ENCODE measurements at places on chromosomes 11 and 22. TPM values are rescaled to one million over a fixed set of nuclear protein-coding genes. Genes with fewer than 3 reads are reported as not detected.
A peak's percentile ranks its signal among the peaks of the same experiment; 100 is the strongest.

GRCh38 chr22:22958621-22959020 is 71.0 kb downstream of the IGLL5 start:
- DNase-seq: no peak

DNA sequence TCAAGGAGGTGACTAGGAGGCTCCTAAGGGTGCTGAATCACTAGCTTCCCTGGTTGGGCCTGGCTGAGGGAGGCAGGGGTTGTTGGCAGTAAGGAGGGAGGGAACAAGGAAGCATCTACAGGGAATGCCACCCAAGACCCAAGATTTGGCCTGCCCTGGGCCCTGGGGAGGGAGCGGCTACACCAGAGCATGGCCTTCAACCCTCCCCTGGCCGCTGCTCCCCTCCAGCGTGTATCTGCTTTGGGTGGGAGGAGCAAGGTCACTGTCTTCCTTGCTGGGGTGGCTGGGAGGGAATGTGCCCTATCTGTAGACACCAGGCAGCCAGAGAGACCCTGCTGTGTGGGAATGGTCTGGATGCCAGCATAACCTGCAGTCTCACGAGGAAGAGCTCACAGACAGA is 29.5 kb upstream of the MYEOV start:
- no peak for DNase-seq

GRCh38 chr11:103870821-103871309 is 165.6 kb upstream of the DDI1 start:
- DNase-seq: no peak

DNA sequence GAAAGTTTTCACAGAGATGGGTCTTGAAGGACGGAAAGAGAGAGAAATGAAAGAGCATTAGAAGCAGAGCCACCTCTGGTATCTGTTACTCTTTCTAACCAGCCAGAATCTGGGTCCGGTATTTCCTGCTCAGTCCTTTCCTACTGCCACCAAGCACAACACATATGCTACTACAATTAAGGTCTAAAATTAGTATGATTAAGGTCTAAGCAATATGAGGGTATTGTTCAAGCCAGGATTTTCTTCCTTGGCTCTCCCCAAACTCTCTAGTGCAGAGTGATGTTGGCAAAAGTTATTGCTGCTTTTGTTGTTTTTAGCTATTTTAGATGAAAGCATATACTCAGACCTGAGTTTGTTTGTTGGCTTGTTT is 59.2 kb upstream of the EED start:
- DNase-seq: no peak

GRCh38 chr22:45863981-45864751 is 112.8 kb downstream of the WNT7B start:
- DNase-seq: peak; percentile 71

DNA sequence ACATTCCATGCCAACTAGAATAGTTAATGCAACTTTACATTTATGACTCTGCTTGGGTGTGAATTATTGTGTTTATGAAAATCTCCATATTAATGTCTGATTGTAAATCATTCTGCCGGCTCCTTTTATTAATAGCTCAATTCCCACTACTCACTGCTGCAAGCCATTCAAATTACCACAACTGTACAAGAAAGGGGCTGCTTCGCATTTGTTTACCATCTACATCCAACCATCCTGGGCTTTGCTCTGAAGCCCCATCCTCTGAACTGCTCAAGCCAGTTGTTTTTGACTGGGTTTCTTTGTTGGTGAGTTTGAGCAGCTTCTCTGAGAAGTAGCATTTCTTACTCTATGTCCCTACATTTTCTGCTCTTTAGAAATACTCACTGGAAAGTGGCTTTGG is 451.6 kb upstream of the CADM1 start:
- no peak for DNase-seq

DNA sequence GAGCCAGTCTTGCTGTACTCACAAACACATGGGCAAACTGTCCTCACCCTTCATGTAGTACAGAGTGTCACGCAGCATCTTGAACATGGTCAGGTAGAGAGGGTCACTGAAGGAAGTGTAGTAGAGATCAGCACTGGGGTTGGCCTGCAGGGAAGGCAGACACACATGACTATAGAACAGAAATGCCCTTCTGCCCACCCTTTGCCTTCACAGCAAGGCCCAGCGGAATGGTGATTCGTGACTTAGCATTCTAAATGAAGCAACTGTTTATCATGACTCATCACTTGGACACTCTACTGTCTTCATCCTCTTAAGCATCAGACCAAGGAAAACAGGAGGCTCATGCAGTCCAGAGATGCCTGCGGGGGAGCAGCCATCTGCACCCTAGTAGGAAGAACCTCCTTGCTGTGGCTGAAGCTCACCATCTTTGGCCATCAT is 33.4 kb downstream of the SERPIND1 start:
- no peak for DNase-seq

DNA sequence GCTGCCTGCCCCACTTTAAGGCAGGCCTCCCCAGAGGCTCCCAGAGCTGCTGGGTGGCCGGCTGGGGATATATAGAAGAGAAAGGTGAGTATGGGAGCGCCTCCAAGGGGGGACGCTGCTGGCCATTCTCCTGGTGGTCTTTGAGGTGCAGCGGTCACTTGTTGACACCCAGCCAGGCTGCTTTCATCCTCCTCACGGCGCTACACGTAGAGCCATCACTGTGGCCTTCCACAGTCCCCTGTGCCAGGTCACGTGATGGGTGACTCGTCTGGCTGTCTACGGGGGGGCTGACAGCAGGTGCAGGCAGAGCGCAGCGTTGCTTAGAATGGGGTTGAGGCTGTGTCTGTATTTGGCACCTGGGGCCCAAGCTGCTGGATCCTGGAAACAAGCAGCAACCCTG is 1.9 kb downstream of the ACR start:
- no peak for DNase-seq

DNA sequence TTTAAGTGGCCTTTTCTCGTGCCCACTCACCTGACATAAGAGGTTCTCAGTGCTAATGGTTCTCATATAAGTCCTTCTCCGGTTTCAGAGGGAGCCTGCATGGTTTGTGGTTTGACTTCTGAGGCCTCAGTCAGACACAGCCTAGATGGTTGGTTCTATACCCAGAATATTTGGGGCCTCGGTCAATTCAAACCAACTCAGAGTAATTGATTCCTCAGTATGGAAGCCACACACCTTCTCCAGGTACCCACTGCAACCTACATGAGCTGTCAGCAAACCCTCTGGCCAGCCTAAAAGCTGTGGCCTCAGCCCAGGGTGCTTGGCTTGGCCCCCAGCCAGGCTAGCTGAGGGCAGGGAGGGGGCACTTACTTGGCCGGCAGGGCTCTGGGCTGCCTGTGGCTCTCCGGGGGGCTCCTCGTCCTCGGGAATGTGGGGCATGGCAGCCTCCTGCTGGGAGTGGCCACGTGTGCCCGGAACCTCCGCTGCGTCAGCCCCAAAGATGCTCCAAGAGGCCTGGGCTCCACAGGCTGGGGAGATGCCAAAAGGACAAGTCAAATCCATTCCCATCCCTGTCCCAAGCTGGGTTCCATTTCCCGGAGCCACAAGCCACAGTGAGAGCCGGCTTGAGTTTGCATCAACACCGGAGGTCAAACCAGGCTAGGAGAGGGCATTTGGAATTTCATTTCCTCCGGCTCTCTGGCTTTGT is 41.7 kb downstream of the IRAG1 start:
- DNase-seq: no peak

GRCh38 chr22:30333707-30334087 is 7.0 kb upstream of the TBC1D10A start:
- DNase-seq: no peak

- DNase-seq: peak; percentile 47
Measured at GRCh38 chr22:19886605-19887255, 32.1 kb upstream of the GNB1L start.

DNA sequence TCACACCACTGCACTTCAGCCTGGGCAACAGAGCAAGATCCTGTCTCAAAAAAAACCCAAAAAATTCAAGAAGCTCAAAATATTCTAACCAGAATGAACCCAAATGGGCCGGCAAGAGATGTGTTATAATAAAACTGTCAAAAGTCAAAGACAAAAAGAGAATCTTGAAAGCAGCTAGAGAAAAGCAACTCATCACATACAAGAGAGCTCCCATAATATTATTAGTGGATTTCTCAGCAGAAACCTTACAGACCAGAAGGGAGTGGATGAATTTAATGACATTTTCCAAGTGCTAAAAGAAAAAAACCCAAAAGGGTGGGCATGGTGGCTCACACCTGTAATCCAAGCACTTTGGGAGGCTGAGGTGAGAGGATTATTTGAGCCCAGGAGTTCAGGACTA is 22.9 kb upstream of the HORMAD2 start:
- DNase-seq: no peak

GRCh38 chr11:12169822-12170221 is 59.4 kb downstream of the MICAL2 start:
- DNase-seq: no peak

DNA sequence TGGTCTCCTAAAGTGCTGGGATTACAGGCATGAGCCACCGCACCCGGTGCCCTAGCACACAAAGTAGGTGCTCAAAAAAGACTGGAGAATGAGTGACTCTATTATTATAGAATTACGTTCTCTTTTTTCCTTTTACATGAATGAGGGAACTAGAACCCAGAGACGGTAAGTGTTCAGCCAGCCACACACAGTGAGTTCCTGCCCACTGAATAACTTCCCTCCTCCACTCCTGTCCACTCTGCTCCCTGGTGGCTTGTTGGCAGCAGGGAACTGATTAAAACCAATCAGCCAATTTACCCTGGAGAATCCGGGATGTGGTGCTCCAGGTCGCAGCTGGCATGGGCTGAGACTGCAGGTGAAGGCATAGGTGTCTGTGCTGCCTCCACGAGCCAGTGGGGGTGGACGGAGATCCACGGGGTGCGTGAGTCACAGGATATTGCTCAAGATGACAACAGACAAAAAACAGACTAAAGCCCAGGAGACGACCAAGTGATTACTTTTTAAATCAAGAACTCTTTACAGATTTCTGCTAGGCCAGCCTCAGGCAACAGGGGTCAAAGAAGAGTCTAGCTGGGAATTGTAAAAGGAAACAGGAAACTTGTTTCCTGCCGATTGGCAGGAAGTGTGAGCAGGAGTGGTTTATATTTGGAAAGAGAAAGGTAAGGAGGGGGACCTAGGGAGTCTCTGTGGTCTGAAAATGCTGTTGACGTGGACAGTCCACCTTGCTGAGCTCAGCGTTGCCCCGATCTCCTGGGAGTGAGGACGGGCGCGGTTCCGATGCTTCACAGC is 95.2 kb upstream of the TP53I11 start:
- no peak for DNase-seq

GRCh38 chr11:45470151-45470793 is 184.1 kb upstream of the SYT13 start:
- DNase-seq: no peak

DNA sequence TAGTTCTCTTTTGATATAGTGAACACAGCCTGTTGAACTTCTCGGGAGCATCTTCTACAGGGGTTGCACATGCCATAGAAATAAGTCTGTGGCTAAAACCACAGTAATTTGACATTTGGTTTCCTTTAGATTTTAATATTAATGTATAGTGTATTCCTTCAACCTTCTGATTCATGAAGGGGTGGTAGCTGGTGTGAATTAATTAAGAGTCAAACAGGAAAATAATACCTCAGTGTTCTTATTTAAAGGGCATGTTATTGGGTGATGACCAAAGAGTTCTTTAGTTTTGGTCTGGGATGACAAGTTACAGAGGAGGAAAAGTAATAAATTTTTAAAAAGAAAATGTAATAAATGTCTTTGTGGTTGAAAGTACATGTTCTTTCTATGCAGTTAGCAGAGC is 86.8 kb downstream of the PDHX start:
- no peak for DNase-seq

DNA sequence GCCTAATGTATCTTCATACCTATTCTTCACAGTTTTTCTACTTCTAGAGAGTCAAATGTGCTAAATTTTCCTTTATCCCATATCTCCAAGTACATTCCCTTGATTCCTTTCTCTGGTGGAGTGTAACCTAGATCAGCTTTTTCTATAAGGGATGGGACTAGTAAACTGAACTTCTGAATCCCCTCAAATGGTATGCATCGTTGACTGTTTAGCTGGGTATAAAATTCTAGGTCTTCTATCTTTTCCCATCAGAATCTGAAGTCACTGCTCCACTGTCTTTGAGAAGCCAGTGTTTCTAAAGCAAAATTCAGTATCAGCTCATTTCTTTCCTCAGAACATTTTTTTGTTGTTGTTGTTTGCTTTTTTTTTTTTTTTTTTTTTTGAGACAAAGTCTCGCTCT is 1256.8 kb downstream of the BRD1 start:
- no peak for DNase-seq

GRCh38 chr11:44138286-44138685 is 42.8 kb downstream of the EXT2 start:
- DNase-seq: no peak

- DNase-seq: no peak
Measured at GRCh38 chr11:20113149-20113438, 47.2 kb downstream of the DBX1 start.

IRAG1 gene
- 0.08 TPM for total RNA-seq

ABCG4 gene
- not detected for total RNA-seq

FGF4 gene
- not detected for total RNA-seq

RASSF10 gene
- not detected for total RNA-seq

APOC3 gene
- 0.82 TPM for total RNA-seq

CYB5R2 gene
- 0.63 TPM for total RNA-seq

PRPF19 gene
- 297 TPM for total RNA-seq

MMP7 gene
- 0.53 TPM for total RNA-seq

ZFPL1 gene
- 36.5 TPM for total RNA-seq

All from activated T-cell treated with anti-CD3 and anti-CD28 coated beads, Interleukin-2, amount 50 U/mL, for 4 hours (primary cell).